ENCODE measurements at places on chromosomes 1 and 21.

- no peak for DNase-seq
These were observed 134.7 kb downstream of the ST6GALNAC3 start for GRCh38 chr1:76209238-76209637.

DNA sequence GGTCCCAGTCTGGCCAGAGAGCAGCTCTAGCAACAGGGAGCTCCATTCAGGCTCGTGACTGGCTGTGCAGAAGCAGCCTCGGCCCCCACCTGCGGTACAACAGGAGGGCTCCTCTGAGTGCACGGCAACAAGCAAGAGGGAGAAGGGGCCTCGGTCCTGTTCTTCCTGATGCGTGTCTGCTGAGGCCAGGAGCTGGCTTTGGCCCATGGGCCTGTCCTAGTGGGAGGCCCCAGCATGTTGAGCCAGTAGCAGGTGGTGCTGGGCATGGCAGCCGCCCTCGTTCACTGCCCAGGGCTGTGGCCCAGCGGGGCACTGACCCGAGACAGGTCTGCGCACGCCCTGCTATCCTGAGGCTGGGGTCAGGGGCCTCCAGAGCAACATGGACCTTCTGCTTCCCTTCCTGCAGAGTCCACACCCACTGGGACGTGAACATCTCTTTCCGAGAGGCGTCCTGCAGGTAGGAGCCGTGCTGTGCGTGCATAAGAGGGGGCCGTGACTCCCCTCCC, 7.0 kb downstream of the SAMD11 start:
- DNase-seq: no peak

DNA sequence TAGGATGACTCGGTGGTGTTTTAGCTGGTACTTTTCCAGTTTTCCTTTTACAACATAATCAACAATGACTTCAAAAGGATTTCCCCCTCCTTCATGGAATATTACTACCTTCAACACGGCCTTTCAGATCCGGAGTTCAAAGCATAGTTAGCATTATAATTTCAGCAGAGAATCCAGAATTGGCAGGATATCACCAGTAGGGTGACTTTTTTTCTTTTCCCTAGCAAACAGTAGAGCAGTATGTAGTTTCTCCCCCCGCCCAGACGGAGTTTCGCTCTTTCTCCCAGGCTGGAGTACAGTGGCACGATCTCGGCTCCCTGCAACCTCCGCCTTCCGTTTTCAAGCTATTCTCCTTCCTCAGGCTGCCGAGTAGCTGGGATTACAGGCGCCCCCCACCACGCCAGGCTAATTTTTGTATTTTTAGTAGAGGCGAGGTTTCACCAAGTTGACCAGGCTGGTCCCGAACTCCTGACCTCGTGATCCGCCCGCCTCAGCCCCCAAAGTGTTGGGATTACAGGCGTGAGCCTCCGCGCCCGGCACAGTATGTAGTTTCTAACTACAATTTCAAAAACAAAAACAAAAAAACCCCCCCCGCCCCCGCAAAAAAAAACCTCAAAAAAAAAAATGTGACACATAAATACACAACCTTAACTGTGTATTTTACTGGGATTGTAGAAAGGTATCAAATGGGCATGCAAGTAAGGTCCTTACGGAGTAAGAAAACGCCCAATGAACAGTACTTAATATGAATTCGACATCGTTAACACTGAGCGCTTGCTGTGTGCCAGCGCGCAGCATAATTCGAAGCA, 1.5 kb upstream of the COX20 start:
- DNase-seq: peak; percentile 32

- no peak for DNase-seq
These were observed 719.4 kb upstream of the PTBP2 start for GRCh38 chr1:96002201-96002600.

GRCh38 chr21:15976807-15977206, 247.0 kb downstream of the USP25 start:
- no peak for DNase-seq

DNA sequence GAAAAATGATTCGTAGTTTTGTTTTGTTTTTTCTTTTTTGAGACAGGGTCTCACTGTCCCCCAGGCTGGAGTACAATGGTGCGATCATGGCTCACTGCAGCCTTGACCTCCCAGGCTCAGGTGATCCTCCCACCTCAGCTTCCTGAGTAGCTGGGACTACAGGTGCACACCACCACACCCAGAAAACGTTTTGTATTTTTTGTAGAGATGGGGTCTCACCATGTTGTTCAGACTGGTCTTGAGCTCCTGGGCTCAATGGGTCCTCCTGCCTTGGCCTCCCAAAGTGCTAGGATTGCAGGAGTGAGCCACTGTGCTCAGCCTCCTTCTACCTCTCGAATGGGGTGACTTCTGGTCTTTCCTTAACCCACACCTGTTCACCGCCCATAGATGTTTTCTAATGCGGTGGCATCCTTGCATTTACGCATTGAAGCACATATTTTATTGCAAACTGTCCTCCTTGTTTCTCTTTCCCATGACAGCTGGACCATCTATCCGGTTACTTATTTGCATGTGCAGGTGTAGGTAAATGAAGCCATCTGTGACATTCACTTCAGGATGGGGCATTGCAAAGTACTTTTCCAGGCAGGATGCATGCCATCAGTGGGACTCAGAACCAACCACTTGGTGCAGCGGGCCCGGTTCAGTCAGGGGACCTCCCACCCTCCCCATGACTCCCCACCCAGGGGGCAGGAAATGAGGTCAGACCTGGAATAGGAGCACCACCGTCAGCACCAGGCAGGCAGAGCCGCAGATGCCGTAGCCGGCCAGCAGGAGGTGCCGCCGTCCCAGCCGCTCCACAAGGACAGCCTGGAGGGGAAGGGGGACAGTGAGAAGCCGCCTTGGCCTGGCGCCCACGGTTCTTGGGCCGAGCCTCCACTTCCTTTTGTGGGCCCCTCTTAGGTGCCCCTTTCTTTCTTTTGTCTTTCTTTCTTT, 16.5 kb downstream of the SLC2A7 start:
- no peak for DNase-seq

DNA sequence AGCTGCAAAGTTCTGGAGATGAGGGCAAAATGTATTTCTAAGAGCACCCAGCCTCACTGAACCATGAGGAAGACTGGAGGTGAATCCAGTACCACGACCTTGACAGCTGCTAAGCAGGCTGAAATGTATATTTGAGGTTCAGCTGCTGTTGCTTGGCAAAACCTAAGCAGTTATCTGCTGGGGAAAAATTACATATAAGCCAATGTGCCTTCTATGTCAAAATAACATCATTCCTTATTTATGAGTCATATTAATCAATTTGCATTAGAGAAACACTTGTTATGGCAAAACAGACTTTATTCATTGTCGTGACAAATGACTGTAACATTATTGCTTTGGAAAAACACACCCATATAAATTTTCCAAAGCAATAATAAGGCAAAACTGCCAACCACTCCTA, 560.5 kb upstream of the NR5A2 start:
- no peak for DNase-seq

- no peak for DNase-seq
These were observed 360.1 kb upstream of the PLXNA2 start for GRCh38 chr1:208604295-208604694.

DNA sequence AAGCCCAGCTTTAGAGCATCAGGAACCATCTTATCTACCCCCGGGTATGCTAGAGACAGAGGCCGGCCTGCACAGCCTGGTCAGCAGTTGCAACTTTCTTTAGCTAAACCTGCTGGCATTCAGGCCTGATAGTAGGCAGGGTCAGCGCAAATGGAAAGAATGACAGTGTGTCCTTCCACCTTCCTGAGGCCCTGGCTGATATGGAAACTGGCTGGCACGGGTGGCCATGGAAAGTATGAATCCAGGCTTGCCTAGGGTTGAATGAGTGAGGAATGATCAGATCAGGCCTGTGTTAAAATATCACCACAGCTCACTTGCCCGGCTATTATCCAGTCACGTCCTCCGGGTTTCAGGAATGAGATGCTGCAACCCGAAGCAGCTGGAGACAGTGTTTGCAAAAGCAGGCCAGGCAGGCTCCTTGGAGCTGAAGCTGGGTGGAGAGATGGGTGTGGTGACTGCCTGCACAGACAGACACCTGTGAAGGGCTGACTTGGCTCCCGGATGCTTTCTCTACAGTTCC, 34.7 kb downstream of the RCAN1 start:
- DNase-seq: no peak

- DNase-seq: no peak
These were observed 82.8 kb downstream of the GLIS1 start for GRCh38 chr1:53655931-53656746.

- no peak for DNase-seq
These were observed 128.0 kb downstream of the SETD4 start for GRCh38 chr21:35932232-35932911.

DNA sequence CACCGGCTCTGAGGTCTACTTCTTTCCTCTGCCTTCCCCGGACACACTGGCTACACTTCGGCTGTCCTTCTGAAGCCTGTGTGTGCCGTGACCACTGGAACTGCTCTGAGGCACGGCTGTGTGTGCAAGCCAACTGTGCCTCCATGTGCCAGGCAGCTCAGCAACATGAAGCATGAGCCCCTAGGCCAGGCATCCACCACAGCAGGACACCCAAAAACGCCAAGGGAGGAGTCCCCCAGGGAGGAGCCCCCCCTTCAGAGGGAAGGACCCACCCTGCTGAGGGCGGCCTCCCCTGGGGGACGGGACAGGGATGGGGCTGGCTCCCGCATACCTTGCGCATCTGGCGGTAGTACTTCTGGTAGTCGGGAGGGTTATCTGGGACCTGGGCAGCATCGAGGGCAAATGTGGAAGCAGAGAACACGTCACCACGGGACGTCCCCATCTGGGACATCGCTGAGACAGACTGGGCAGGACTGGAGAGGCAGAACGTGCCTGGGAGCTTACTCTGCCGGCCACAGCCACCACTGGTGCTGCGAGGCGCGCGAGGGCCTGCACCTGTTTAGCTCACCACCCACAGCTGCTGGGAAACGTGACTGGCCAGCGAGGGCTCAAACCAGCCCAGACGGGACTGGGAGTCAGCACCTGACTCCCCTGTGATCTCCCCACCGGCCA, 20.5 kb downstream of the LSS start:
- no peak for DNase-seq

- DNase-seq: no peak
These were observed 10.0 kb downstream of the RCSD1 start for GRCh38 chr1:167640051-167640450.

DNA sequence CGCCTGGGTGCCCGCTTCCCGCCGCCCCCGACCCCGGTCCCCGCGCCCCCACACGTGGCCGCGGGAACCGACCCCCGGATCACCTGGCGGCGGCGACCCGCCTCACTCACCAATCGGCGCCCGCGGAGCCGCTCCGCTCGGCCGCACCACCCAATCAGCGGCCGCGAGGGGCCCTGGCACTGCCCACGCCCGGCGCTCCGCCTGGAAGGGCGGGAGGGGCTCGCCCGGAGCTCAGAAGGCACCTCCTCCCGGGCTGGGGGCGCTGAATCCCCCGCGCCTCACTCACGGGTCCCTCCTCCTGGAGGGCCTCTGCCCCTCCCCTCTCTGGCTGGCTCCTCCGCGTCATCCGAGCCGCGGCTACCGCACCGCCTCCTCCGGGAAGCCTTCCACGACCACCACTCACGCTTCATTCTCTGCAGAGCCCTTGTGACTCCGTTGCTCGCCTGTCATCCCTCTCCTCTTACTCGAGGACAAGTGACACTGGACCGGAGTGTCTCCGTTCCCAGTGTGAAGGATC, 374 bp downstream of the SH2D5 start:
- peak; percentile 32 for DNase-seq

DNA sequence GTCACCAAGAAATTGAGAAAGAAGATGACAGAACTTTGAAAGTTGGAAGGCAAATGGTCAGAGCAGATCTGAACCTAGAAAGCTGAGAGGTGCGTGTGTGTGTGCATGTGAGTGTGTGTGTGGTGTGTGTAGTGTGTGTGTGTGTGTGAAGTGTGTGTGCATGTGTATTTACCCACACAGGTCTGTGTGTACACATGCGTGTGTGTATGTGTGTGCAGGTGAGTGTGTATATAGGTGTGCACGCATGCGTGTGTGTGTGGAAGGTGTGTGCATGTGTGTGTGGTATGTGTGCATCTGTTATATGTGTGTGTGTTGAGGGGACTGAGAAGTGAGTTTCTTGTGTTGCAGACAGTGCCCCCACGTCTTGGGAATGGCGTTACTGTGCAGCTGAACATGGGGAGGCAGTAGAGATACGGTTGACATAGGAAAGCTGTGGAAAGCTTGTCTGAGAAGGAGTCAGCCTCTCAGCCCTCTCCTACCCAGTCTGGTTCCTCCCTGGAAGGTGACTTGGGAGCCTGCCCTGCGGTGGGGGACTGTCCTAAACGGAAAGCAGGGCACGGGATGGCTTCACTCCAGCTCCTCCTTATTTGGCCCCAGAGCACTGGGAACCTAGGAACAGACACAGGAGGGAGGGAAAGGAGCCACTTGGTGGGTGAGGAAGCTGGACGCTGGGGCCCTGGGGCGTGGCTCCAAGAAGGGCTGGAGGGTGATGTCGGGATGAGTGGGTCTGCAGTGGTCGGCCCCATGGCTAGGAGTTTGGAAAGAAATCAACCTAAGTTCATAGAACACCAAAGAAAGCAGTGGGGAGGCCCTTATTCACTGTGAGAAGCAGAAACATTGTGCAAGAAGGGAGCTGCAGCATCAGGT, 97.2 kb downstream of the PCBP3 start:
- DNase-seq: no peak

DNA sequence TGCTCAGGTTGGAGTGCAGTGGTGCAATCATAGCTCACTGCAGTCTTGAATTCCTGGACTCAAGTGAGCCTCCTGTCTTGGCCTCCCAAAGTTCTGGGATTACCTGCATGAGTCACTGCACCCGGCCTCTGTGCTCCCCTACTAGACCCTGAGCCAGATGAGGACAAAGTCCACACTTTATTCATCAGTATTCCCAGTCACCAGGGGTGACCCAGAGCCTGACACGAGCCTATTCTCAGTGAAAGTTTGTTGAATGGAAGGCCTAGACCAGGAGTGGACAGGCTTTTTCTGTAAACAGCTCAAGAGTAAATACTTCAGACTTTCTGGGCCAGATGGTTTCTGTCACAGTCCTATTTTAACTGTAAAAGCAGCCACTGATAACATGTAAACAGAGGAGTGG, 68.2 kb downstream of the MAB21L3 start:
- no peak for DNase-seq

- no peak for DNase-seq
These were observed 21.6 kb upstream of the PLEKHM2 start for GRCh38 chr1:15662477-15662876.

DNA sequence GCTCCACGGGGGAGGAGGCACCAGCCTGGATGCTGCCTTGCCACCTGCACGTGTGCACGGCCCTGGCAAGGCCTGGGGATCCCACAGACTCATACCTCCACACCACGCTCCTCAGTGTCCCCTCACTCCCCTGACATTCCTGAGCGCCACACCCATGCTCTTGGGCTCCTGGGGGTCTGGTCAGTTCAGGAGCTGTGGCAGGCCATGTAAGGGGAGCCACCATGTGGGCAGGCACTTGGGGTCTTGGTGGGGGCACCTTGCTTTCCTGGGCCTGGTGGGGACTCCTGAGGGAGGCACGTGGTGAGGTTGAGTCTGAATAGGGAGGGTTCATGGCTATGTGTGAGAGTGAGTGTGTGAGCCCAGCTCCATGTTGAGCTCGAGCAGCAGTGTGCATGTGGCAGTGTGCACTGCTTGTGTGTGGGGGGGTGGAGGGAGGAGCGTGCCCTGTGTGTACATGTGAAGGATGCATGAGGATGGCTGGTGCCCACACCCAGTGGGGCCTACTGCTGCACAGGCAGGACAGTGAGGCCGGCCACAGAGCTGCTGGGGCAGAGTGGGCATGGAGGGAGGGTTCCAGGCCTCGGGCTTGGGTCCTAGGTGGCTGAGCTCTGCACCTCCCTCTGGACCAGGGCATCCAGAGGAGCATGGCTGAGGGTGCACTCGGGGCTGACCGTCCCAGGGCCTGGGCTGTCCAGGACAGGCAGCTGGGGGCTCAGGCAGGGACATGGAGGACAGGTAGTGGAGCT, 1.6 kb downstream of the GJC2 start:
- no peak for DNase-seq
